ENCODE measurements at places on chromosomes 6 and 20. TPM values are rescaled to one million over a fixed set of nuclear protein-coding genes. Genes with fewer than 3 reads are reported as not detected.

GRCh38 chr20:38798266-38798665 is 7.2 kb upstream of the PPP1R16B start:
- no peak overlapping the region for H3K4me3 ChIP-seq
- H3K27me3 ChIP-seq = no peaks in the 10 kb centered on the region
- no peaks in the 10 kb centered on the region for H3K36me3 ChIP-seq
- no peaks in the 10 kb centered on the region for H3K4me1 ChIP-seq

DNA sequence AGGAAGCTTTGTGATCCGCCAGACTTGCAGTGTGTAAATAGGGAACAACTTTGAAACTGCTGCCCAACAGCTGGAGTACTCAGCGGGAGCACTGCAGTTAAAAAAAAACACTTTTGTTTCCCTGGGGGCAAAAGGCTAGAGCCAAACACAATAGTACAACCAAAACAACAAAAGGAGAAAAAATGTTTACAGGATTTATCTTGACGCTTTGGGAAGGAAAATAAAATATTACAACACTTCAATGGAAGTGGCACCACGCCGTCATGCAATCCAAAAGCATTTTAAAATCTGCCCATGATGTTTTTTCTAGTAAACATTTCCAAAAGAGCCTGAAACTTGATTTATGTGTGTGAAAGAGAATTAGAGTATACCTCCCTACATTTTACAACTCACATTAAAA is 26.0 kb downstream of the PTPRK start:
- H3K4me3 ChIP-seq = no peak overlapping the region
- H3K4me1 ChIP-seq = peaks cover 14% of the 10 kb centered on the region
- no peaks in the 10 kb centered on the region for H3K27me3 ChIP-seq
- no peak for DNase-seq

GRCh38 chr6:513961-514360 is 122.4 kb downstream of the IRF4 start:
- H3K4me3 ChIP-seq = no peak overlapping the region
- no peaks in the 10 kb centered on the region for H3K36me3 ChIP-seq
- no peaks in the 10 kb centered on the region for H3K4me1 ChIP-seq
- H3K27ac ChIP-seq = no peak overlapping the region
- no peaks in the 10 kb centered on the region for H3K27me3 ChIP-seq

DNA sequence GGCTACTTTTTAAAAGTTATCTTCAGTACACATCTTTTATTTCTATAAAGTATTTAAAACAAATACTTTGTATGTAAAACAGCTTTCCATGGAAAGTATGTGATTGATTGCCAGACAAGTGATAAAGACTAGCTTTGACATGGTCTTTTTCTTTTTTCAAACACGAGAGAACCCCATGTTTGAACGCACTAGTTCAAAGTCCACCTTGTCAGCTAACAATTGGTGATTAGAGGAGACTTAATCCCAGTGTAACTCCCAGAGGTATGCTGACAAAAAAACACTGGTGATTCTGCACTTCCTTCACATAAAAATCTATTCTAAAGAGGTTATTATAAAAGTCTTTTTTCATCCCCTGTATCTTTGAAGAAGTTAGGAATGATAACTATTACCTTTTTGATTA is 438.1 kb downstream of the GJA1 start:
- H3K4me1 ChIP-seq = no peaks in the 10 kb centered on the region
- no peak overlapping the region for H3K27ac ChIP-seq
- no peaks in the 10 kb centered on the region for H3K27me3 ChIP-seq
- no peak overlapping the region for H3K4me3 ChIP-seq

GRCh38 chr20:16821211-16822089 is 73.3 kb downstream of the OTOR start:
- H3K4me3 ChIP-seq = no peak overlapping the region
- H3K4me1 ChIP-seq = no peaks in the 10 kb centered on the region
- H3K27ac ChIP-seq = no peak overlapping the region
- H3K36me3 ChIP-seq = no peaks in the 10 kb centered on the region

The PXDC1 gene
- 19.0 TPM for total RNA-seq

GRCh38 chr20:14744723-14745122 is 407.3 kb upstream of the FLRT3 start:
- H3K27ac ChIP-seq = no peak overlapping the region
- no peaks in the 10 kb centered on the region for H3K36me3 ChIP-seq
- no peak overlapping the region for H3K4me3 ChIP-seq

DNA sequence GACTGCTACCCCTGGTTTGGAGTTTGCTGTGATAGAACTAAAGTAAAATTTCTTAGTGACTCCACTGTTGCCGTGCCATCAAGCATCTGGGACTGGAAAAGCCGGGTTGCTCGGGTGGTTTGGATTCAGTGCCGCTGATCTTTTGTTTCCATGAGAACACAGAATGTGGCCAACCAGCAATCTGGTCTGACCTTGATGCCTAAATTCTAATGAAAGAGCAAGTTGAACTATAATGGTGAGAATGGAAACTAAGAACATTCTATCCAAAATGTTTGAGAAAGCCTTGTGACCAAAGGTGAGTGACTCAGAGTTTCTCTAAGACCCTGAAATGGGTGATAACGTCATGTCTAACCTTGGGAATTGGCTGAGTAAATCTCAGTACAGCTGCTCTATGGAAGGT is 9.9 kb upstream of the PI16 start:
- no peaks in the 10 kb centered on the region for H3K27me3 ChIP-seq
- no peak overlapping the region for H3K27ac ChIP-seq
- H3K4me1 ChIP-seq = no peaks in the 10 kb centered on the region
- no peak overlapping the region for H3K4me3 ChIP-seq
- no peaks in the 10 kb centered on the region for H3K36me3 ChIP-seq

GRCh38 chr6:167937301-167937700 is 60.2 kb upstream of the KIF25 start:
- no peaks in the 10 kb centered on the region for H3K27me3 ChIP-seq
- H3K4me3 ChIP-seq = no peak overlapping the region
- no peak for DNase-seq
- H3K4me1 ChIP-seq = peaks cover 13% of the 10 kb centered on the region

DNA sequence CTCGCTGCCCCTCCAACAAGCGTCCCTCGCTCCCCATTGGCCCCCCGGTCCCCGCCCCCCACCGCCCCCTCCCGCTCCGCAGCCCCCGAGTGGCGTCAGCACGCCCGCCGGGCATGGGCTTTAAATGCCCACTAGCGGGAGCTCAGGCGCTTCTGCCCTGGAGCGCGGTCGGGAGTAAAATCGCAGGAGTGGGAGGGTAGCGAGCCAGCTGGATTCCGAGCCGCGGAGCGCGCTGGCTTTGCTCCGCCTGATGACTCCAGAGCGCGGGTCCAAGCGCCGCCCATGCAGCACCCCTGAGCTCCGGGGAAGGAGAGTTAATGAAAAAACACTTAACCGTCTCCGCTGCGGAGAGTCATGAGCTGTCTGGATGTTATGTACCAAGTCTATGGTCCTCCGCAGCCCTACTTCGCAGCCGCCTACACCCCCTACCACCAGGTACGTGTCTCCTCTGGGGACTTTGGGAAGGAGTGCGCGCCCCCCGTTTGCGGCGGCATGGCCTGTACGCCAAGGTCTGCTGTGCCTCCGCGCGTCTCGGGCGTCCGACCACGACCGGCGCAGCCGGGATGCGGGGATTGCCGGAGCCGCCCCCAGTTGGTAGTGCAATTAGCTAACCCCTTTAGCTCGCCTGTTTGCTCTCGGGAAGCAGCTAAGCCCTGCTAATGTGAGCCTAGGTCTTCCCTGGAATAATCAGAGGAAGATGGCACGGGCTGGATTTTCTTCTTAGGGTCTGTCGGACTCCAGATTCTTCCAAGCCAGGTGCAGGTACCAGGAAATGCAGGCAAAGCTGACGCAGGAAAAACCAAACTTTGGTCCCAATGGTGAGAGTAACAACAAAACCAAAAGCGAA is at the start of gene VGLL2:
VGLL2 (plus strand) TSS at position 149 of the 847 bp plus-strand sequence; CDS start at position 355, 206 bp downstream.
- no peaks in the 10 kb centered on the region for H3K36me3 ChIP-seq
- peaks cover 4% of the 10 kb centered on the region for H3K27me3 ChIP-seq
- H3K4me3 ChIP-seq = peak within 1 kb of the TSS; percentile 69

Measured in gastrocnemius medialis (tissue), 4 donors.